ENCODE measurements at places on chromosomes 2 and 18.

- DNase-seq: no peak
Measured at GRCh38 chr18:55833543-55833942, 245.6 kb upstream of the TCF4 start.

DNA sequence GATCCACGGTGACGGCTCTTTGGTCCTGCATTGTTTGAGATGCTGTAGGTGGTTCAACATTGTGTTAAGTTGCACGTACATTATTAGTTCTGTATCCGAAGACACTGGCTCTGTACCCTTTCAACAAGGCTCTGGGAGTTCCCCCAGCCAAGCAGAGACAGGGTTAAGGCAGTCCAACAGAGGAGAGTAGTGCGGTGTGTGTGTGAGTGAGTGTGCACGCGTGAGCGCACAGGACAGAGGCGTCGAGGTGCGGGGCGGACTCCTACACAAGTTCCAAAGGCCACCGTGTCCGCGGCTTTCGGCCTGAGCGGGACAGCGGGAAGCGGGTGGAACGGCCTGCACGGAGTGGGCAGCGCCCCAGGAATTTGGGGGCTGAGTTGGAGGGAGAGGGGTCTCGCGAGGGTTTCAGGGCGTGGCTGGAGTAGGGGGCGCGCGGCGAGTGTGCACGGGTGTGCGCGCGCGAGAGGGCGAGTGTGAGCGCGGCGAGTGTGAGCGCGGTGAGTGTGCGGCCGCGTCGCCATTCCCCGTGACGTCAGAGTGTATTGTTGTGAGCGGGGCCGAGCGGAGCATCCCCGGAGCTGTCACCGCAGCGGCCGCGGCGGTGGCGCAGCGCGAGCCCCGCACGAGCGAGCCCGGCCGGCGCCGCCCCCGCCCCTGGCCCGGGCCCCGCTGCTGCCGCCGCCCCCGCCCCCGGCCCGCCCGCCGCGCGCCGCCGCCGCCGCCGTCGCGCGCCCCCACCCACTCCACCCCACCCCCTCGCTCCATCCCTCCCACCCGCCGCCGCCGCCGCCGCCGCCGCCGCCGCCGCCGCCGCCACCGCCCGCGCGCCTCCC, at the start of gene ASXL3:
Gene ASXL3 (plus strand): TSS at position 535 of the 833 bp plus-strand sequence. CDS start 413 bp downstream, outside the sequence.
- DNase-seq: no peak

- DNase-seq: no peak
Measured at GRCh38 chr18:5380586-5380985, 85.1 kb upstream of the ZBTB14 start.

DNA sequence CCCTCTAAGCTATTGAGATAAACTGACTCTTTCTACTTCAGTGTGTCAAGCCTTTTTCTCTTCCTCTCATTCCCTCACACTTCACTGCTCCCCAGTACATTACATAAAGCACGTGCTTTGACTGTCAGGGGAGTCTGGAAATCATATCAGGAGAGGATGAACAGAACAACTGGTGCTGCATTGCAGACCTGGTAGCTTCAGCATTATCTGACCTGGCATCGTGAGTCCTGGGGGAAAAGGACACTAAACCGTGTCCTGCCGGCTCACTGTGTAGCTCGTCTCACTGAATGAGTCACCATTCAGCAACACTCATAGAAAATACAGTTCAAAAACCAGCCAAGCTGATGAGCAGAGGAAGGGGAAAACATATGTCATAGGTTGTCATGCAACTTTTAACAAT, 108.5 kb upstream of the UNC80 start:
- peak; percentile 11 for DNase-seq

GRCh38 chr2:128786741-128787478, 468.2 kb upstream of the HS6ST1 start:
- peak; percentile 29 for DNase-seq

DNA sequence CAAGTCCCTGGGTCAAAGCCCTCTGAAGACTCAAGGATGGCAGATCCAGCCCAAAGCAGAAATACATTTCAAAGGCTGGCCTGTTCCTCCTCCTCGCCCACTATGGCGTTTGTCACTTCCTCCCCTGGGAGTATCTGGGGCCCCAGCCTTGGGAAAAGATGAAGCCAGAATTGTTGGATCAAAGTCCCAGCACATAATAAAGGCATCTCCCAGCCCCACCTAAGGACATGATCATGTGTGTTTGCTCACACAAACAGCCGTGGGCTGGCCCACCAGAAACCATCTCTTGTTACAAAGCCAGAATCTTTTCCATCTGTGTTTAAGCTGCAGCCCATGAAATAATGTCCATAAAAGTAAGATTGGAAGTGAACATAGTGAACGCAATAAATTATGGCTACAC, 50.1 kb upstream of the HAAO start:
- DNase-seq: no peak

DNA sequence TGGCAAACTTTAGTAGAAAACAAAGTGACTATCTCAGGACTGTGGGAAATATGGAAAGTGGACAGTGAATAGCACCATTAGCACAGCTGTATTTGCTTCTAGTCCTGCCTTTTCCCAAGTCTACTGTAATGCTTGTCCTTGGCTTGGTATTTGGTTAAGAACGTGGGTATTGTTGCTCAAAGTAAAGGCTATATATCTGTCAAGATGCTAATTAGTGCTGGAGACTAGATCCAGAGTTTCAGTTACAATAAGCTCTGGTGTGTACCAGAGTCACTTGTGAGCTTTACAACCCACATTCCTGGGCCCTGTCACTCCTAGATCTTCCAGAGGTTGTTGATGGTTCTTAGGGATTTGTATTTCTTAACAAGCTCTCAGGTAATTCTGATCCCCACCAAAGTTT, 313.6 kb downstream of the SLC8A1 start:
- DNase-seq: peak; percentile 13

GRCh38 chr2:223383315-223383714, 218.8 kb downstream of the SCG2 start:
- DNase-seq: no peak
